ENCODE measurements at places on chromosomes 2 and 18.
A peak's percentile ranks its signal among the peaks of the same experiment; 100 is the strongest.

DNA sequence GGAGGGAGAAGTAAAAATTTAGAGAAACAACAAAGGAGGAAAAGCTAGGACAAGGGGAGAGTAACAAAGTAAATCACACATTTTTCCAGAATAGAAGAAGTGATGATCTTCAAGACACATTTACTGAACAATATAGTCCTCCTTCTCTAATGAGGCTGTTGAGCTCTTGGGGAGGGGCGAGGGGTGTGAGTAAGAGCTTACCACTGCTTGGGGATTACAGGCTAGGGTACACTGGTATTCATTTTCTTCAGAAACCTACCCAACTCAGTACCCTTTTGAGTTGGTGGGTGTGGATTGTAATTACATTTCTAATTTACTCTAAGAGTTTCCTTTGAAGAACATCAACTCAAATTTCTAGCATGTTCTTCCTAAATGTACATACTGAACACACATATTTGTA is 157.7 kb upstream of the ZFP36L2 start:
- no peak for DNase-seq

DNA sequence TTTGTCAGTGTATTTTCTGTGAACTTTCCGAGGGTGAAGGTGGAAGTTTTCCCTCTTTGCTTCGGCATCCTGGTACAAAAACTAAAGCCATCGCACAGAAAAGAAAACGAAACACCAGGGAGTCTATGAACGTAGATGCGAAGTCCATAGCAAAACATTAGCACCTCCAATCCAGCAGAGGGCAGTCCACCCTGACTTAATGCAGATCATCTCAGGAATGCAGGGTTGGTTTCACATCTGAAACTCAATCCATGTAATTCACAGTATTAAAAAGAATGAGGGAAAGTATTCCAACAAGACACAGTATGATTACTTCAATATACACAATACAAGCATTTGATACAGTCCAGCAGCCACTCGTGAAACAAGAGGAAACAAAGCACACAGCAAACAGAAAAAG is 70.8 kb downstream of the RTP5 start:
- DNase-seq, result no peak

- peak; percentile 75 for DNase-seq
Measured at GRCh38 chr2:235135990-235136561, 184.3 kb downstream of the SH3BP4 start.

DNA sequence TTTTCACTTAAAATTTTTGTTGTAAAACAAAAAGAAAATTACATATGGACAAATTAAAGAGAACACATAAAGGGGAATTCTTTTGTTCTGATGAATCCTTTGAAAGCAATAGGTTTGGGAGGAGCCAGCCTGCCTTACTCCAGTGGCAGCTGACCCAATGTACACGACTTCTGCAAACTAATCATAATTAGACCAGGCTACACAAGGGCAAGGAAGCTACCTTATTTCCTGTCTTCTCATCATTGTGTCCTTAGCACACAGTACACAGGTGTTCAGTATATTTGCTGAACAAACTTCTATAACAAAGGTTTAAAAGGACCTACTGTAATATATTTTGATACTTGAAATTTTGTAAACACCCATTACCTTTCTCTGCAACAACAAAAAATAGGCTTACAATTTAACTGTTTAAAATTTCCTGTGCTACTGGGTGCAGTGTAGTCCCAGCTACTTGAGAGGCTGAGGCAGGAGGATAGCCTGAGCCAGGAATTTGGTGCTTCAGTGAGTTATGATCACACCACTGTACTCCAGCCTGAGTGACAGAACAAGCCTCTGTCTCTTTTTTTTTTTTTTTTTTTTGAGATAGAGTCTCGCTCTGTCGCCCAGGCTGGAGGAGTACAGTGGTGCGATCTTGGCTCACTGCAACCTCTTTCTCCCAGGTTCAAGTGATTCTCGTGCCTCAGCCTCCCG is 18.9 kb downstream of the KCNG3 start:
- no peak for DNase-seq

DNA sequence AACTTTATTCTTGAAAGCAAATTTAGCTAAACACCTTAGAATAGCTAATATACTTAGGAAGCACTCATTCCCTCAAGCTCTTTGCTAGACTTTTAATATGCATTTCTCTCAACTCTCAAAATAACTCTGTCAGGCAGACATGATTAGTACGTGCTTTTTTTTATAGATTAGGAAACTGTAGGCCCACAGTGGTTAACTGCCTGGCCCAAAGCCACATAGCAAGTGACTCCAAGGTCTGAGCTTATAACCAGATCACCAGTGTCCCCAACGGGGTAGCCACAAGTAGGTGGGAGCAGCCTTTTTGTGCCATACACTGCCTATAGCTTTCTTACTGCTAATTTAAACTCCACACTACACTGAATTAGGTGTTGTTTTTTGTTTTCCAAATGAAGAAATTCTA is 576.8 kb downstream of the METTL4 start:
- DNase-seq, result no peak

- no peak for DNase-seq
Measured at GRCh38 chr2:182043021-182043420, 57.4 kb downstream of the PPP1R1C start.

- peak; percentile 76 for DNase-seq
Measured at GRCh38 chr2:2646433-2647051, 315.5 kb upstream of the MYT1L start.

DNA sequence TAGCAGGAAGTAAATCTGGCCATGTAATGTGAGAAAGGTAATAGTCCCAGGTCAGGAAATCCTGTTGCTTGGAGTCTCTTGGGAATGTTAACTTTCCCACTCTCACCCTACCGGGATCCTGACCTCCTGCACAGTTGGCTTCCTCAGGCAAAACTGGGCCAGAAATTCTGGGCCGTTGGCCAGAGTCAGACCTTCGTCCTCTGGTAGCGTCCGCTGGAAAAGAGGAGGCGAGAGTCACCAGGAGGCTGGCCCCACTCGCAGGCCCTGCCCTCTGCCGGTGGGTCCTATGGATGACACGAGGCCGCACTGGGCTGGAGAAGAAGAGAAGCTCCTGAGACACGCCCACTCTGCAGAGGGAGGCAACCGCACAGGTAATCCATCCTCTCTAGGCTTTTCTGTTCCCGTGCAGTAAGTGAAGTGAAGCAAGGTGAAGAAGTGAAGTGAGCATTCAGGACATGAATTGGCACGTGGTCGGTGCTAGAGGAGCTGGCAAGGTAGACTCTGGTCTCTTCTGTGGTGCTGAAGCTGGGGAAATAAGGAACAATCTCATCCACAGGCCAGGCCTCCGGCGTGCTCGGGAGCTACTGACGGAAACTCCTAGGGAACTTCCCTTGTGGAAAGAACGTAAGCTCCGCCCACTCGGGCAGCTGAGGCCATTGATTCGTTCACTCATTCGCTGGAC is 182.7 kb upstream of the GLI2 start:
- peak; percentile 23 for DNase-seq

- DNase-seq, result no peak
Measured at GRCh38 chr18:79245517-79246001, 150.2 kb upstream of the NFATC1 start.

- no peak for DNase-seq
Measured at GRCh38 chr18:9952633-9953416, 39.0 kb downstream of the VAPA start.

GRCh38 chr2:105803773-105804172 is 59.1 kb downstream of the NCK2 start:
- DNase-seq, result no peak

DNA sequence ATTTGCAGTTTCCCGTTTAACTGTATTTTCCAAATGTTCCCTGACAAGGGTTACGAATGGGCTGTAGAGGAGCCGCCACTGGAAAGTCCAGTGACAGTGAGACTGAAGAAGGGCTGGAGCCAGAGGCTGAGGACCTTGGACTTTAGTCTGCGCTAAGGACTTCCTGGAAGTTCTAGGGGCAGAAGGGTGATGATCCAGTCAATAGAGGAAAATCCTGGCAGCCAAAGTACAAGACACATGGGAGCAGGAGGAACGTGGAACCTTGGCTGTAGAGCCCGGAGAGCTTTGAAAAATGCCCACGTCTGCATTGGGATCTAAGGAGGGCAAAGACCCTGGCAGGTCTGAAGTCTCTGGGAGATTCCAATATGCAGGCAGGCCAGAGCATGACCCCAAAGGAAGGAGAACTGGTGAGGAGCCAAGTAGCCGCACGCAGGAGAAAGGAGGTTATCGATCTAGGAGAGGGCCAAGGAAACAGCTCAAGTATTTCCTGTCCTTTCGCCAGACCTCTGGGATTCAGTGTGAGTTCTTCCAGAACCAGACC is 28.5 kb downstream of the MBP start:
- DNase-seq, result no peak

Data from NCI-H524 (cell line).